ENCODE measurements at places on chromosomes 2 and 18.

GRCh38 chr2:27206346-27206745 is 5.5 kb upstream of the ATRAID start:
- no peak for DNase-seq

DNA sequence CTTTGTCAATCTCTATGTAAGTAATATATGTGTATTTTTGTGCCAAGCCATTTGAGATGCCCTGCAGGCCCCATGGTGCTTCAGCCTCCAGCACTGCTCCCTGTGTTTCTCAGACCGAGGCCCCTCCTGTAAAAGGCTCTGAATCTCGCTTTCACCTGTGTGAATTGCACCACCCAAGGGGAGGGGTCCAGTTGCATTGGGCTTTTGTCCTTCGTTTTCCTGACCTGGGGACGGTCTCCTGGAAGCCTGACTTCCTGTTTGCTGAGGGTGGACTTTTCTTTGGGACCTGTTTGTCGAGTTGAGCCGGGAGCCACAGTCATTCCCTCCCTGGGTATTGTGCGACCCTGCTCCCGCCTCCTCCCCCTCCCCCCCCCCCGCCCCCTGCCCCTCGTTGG is 48.9 kb downstream of the AGAP1 start:
- no peak for DNase-seq

GRCh38 chr2:174730698-174731018 is 33.6 kb downstream of the CHRNA1 start:
- no peak for DNase-seq

DNA sequence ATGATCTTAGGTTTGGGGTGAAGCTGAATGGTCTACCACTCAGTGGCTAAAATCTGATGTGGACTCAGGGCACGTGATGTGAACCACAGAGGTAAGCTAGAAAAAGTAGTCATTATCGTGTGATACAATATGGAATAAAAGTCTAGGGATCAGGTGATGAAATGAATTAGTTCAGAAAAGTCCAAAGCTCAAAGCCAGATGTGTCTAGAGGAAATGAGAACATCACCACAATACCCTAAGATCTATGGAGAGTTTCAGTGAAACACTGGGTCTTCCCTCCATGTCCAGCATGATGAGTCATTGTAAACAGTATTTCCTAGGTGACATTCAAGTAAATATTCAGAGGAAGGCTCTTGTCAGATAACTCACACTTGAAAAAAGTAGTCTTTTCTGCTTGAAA is 1257.4 kb upstream of the ZEB2 start:
- no peak for DNase-seq
